OCI-M1 (cell line): ENCODE measurements at places on chromosomes 1 and 21.

- no peak for DNase-seq
These were observed 153.4 kb downstream of the SIPA1L2 start for GRCh38 chr1:232476538-232476950.

DNA sequence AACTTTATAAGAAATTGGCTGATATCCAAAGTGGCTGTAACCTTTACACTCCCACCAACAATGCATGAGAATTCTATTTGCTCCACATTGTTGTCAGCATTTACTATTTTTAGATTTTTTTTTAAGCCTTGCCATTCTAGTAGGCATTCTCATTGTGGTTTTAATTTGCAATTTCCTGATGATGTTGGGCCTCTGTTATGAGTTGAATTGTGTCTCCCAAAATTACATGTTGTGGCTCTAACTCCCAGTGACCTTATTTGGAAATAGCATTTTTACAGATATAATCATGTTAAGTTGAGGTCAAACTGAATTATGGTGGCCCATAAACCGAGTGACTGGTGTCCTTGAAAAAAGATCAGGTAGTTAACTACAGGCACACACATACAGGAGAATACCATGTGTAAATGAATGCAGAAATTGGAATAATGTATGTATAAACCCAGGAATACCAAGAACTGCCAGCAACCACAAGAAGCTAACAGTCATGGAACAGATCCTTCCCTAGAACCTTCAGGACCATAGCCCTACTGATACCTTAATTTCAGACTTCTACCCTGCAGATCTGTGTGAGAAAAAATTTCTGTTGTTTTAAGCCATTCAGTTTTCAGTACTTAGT is 348.8 kb upstream of the DAB1 start:
- no peak for DNase-seq

GRCh38 chr1:228079013-228079412 is 3.5 kb upstream of the ARF1 start:
- no peak for DNase-seq

DNA sequence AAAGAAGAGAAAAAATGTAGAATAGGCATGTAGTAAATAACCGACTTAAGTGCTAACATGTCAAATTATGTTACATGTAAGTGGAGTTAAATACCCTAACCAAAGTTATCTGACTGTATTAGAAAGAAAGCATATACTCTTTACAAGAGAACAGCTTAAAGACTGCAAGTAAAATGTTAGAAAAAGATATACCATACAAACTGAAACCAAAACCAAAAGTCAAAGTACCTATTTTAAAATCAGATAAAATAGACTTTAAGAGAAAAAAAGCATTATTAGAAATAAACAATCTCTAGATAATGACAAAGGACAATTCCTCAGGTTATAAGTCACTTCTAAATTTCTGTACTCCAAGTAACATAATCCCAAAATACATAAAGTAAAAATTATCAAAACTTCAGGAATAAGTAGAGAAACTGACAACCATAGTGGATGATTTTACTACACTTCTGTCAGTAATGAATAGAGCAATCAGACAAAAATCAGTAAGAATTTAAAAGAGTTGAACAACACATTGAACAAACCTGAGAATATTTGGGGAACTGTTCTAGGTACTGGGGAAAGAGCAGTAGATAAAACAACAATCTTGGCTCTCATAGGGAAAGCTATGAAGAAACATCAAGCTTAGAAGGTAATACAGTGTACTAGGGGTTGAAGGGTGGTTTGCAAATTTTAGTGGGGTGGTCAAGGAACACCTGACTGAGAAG is 127.3 kb downstream of the TBX19 start:
- peak; percentile 76 for DNase-seq

DNA sequence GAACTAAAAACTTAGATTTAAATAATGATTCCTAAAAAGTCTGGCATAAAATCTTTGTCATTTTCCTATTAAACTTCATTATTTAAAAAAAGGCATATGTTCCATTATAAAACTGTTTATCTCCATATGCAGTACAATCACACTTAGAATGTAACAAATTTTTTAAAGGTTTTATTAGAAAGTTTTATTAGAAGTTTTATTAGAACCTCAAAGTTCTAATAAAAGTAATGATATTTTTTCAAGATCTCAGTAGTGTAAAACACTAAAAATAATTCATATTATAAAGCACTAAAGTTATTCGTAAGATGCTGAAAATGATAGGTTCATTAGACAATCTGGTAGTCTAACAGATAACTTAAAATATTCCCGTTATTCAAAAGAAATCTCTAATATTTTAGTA is 43.6 kb downstream of the ACBD6 start:
- no peak for DNase-seq

GRCh38 chr1:171188388-171189266 is 3.5 kb downstream of the FMO2 start:
- peak; percentile 85 for DNase-seq

GRCh38 chr1:56394298-56394697 is 185.1 kb downstream of the PLPP3 start:
- DNase-seq: no peak

DNA sequence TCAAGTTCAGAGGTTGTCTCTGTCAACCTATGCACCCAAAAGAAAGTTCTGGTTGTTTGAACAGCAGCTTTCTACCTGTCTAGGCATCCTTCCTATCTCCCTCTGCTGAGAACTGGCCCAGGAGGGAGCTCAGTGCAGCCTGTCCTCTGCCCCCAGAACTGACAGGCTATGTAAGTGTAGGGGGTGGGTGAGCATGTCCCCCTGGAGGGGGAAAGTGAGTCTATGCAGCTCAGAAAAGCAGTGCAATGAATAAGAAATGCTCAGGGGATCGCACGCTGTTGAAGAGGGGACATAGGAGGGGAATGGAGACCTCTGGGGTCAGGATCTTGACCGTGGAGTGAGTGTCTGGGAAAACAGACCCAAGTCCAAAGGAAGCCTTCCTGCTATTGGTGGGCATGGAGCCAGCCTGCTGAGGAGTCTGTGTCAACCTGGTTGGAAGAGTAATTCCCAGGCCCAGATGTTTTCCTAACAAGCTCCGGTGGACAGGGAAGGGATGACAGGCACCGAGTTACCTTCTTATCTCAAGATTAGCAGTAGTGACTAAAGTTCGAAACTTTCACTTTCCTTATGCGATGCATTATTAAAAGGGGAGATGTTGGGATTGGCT is 26.1 kb upstream of the FHAD1 start:
- DNase-seq: peak; percentile 43

DNA sequence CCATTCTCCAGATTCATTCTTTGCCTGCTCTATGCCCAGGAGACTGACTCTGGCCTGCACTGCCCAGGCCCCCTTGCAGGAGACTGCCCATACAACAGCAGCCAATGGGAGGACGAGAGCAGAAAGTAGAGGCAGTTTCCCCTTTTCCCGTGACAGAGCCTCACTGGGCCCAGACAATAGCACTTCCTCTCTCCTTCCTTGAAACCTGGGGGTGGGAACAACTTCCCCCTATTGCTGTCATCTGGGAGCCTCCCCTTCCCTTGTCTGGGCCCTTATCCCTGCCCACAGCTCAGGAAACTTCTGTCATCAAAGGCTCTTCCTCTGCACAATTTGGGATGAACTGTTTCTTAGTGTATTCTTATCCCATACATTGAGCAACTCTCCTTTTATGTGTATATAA is 60.8 kb upstream of the KCNJ15 start:
- peak; percentile 47 for DNase-seq

- DNase-seq: no peak
These were observed 1.8 kb upstream of the SLC19A2 start for GRCh38 chr1:169487561-169487960.

DNA sequence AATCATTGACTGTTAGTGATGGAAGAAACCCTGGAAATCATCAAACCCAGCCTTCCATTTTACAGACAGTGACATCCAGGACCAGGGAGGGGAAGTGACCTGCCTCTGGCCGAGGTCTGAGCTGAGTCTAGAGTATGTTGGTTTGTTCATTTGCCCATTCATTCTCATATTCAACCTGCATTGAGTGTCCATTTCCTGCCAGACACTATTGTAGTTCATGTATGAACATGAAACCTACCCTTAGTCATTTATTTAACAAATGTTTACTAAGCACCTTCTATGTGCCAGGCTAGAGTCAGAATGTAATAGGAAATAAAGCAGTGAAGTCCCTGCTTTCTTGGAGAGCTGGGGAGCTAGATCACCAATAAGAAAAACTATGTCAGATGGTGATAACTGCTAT is 51.3 kb downstream of the KCND3 start:
- no peak for DNase-seq

DNA sequence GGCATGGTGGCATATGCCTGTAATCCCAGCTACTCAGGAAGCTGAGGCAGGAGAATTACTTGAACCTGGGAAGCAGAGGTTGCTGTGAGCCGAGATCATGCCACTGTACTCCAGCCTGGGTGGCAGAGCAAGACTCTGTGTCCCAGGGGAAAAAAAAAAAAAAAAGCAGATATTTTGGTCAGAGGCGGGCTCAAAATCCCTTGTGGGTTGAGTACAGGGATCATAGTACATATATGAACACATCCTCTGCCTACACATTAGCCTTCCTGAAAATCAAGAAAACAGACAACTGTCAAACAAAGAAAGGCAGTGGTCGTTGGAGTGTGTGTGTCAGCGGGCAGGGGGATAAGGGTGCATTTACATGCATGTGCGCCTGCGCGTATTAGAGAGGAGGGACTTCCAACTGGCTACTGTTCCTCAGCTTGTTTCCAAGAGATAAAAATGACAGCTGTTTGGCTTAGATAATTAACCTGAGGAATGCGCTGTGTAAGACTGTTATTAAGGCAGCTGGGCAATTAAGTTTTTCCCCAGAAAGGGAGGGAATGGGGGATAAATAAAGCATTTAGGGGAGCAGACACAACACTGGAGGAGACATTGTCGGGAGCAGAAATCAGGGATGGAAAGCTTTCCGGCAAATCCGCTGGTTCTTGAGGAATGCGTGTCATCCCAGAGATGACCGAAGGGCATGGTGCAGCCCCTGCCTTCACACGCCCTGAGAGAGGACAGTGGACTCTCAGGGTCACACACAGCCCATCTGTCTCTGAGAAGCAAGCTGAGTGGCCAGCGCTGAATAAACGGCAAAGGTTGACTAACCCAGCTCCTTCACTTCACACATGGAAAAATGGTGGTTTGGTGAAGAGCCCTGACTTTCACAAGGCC is 6.4 kb downstream of the LAMB3 start:
- DNase-seq: no peak

- peak; percentile 86 for DNase-seq
These were observed 31.2 kb downstream of the CHD1L start for GRCh38 chr1:147273409-147274336.

DNA sequence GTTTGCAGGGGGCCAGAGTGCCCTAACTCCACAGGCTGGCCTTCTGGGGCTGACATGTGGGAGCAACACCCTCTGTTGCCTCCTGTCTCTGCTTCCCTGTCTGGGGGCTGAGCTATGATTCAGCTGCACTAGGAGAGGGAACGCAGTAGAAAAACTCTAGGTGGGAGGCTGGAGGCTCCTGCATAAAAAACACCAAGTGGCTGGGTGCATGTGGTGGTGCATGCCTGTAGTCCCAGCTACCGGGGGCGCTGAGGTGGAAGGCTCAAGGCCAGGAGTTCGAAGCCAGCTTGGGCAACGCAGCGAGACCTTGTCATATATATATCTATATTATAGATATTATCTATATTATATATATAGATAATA is 5.6 kb downstream of the KIF17 start:
- no peak for DNase-seq

DNA sequence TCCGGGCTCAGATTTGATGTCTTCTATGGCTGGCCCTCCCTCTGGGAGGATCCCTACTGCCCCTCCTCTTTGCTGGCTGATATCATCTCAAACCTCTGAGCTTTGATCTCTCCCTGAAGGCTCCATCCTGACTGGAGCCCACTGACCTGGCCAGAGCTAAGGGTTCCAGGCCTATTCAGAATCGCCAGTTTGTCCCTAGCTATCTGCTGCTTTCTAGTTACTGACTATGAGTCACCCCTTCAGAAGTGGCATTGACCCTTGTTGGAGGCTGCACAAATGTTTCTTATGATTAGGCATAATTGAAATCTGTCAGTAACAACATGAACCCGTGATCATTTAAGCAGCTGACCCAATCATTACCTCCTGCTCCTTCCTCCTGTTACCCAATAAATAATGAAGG is 87.1 kb downstream of the ABCA4 start:
- DNase-seq: no peak

GRCh38 chr1:241171991-241172390 is 185.0 kb downstream of the RGS7 start:
- no peak for DNase-seq

DNA sequence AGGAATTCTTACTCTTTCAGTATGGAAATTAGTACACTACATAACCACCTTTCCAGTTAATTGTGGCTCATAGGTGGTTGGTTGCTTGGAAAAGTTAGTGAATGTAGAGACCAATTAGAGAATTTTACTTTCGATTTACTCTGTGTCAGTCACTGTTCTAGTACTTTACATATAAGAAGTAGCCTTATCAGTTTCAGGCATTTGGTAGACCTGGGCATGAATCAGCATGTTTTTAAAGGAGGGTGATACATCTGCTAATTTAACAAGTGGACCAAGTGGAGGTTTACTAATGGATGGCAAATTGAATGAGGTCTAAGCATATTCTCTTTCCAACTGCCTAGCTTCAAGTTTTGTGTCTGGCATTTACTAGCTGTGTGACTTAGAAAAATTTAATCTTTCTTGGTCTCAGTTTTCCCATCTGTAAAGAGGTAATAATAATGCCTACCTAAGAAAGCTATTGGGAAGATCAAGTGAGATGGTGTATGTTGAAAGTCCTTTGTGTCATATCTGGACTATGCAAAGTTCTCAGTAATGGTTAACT is 1158.6 kb downstream of the PLA2G4A start:
- DNase-seq: peak; percentile 87

- DNase-seq: no peak
These were observed 54.7 kb downstream of the CCDC18 start for GRCh38 chr1:93235261-93235660.

DNA sequence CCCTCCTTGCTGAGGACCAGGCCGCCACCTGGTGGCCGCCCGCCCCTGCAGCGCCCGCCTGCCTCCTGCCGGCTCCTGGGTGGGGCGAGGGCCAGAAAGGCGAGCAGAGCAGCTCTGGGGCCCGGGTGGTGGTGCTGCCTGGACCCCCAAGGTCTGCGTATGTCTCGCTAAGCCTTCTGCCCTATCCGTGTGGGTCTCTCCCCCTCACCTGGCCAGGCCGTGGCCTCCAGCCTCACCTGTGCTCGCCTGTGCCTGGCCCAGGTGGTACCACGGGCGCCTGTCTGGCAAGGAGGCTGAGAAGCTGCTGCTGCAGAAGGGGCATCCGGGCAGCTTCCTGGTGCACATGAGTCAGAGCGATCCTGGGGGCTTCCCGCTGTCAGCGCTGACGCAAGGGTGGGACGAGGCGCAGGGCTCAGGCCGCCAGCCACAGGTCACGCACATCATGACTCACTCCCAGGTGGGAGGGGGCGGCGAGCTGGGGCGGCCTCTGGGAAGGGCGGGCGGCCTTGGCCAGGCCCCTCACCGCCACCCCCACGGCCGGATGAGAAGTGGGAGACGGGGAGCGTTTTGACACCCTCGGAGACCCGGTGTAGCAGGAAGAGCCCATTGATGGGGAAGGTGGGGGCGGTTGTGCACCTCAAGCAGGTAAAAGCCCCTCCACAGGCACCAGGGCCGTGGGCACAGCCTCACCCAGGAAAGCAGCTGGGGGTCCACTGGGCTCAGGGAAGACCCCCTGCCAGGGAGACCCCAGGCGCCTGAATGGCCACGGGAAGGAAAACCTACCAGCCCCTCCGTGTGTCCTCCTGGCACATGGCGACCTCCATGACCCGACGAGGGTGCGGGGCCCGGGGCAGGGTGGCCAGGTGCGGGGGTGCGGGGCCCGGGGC is 9.9 kb downstream of the RNF223 start:
- peak; percentile 83 for DNase-seq
